ENCODE measurements at places on chromosomes 1 and 21. TPM values are rescaled to one million over a fixed set of nuclear protein-coding genes. Genes with fewer than 3 reads are reported as not detected.
A peak's percentile ranks its signal among the peaks of the same experiment; 100 is the strongest.

The CHI3L1 gene
- total RNA-seq: 3.0 TPM

The KRTAP11-1 gene
- total RNA-seq: not detected

The SAMD11 gene
- 1.6 TPM for total RNA-seq

The MYOC gene
- total RNA-seq: 0.36 TPM

DNA sequence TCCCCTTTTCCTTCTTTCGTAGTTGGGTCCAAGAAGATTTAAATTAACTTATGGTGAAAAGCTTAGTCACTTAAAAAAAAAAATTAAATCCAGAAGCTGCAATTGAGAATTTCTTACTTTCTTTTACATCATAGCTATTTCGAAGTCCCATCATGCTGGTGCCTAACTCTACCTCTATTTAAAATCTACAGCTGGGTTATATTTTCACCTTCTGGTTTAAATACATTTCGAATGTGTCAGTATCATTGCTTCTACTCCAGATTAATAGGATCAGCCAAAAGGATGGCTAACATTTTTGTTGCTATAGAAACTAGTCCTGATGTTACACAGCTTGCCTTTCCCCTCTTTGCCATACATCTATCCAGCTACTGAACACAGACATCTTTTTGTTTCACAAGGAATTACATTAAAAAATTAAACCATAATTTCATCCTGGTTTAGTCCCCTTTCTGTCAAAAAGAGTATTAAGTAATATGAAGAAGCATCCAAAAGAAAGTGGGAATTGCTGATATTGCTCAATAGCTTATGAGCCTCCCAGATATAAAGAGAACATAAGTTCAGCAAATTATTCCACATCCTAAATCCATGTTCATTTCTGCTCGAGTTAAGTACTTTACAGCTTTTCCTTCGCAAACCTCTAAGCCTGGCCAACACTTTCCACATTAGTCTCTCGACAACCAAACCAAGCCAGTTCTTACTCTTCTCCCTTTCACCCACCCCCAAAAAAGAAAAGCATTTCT is 396.7 kb upstream of the DAB1 start:
- peak; percentile 1 for DNase-seq

- DNase-seq: peak; percentile 72
Observed at GRCh38 chr1:39196244-39197215, 8.0 kb upstream of the MACF1 start.

DNA sequence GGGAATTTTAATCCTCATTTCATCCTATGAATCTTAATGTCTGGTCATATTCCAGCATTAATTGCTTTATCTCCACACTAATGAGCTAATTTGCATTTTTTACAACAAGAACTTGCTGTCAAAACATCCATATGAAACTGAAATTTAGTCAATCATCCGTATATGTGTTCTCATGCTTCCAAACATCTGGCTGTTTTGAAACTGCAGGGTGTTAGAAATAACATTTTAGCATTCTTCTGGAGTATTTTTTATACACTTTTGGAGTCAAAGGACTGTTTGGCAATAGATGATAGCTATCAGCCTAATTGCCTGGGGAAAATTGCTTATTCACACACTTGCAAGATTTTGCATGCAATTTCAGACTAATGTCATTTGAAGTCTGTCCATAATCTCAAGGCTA is 1639.3 kb downstream of the KCNT2 start:
- DNase-seq: no peak

DNA sequence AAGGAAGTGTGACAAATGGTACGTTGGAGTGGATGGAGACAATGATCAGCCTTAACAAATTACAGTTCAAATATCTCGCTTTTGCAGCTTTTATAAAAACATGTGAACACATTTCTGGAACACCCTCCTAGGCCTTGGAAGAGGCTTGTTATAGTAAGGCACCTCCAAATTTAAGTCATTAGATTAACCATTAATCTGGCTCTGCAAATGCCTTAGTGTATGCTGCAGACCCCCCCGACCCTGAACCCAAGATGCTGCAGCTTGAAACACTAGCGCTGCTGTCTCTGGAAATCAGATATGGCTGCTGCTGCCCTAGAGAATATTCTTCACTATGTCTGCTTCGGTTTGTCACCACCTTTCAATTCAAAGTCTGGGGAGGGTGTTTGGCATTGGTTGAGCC is 196.4 kb downstream of the MIS18A start:
- no peak for DNase-seq

DNA sequence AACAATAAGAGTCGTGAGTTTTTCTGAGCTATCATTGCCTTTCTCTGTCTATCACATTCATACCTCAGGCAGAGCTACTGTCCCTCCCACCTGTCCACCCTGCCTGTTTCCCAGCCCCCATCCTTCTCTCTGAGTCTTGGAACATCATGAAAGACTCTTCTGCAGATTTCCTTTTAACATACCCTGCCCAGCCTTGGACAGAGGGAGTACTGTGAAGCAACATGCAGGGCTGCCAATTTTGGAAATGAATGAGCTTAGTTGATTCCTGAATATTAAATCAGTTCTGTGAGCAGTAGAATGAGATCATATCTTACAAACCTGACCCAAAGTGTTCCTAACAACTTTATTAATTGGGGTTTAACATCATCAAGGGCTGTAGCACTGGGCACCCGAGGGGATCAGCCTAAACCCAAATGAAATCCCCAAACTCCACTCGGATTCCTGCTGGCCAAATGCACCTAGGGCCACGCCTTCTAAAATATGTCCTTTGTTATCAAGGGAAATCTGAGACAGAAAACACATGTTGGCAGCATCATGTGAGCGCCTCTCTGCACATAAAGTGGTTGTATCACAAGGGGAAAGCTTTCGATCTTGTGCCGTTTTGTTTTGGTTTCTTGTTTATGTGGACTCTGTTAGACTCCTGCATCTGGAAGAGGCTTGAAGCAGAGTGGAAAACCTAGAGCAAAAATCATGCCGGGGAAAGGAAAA is 357.6 kb downstream of the KIF26B start:
- peak; percentile 56 for DNase-seq

- no peak for DNase-seq
Observed at GRCh38 chr1:42469727-42470126, 6.6 kb downstream of the CCDC30 start.

GRCh38 chr1:43847290-43847689 is 86.3 kb upstream of the ARTN start:
- no peak for DNase-seq

- peak; percentile 38 for DNase-seq
Observed at GRCh38 chr1:245156736-245157505, 2.1 kb downstream of the KIF26B start.

Data from fibroblast of the aortic adventitia (primary cell).